ENCODE measurements at places on chromosomes 16 and 17. TPM values are rescaled to one million over a fixed set of nuclear protein-coding genes. Genes with fewer than 3 reads are reported as not detected.

Gene CLEC18A
- total RNA-seq, result 0.02 TPM

DNA sequence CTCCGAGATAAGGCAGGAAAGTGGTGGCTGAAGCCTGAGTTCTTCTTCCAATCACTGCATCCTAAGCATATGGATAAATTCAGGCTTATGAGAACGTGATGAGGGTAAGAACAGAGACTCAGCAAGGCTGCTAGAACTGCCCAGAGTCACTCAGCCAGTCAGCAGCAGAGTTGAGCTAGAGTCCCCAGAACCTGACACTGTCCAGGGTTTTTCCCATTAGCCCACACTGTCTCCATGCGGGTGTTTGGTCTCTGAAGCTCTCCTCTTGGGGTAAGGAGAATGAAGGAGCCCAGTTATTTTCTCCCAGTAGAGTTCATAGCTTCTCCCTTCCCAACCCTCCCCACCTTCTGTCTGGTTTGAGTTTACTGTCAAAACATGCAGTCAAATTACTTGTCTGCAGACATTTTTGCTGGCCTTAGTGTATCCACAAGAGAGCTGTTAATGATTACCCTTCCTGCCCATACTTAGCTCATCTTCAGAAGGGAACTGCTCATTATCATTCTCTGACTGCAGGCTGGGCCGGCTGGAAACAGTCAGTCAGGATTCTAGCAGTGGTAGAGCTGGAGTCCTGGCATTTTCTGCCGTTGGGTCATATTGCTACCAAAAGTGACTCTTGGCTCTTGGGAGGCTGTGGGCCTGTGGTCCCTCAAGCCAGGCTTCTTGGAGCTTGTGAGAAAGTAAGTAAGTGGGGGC is 460.0 kb downstream of the HS3ST3B1 start:
- DNase-seq, result no peak

Gene BICDL2
- total RNA-seq, result 0.25 TPM

Gene CLCN7
- total RNA-seq, result 21.0 TPM

- DNase-seq, result no peak
These were observed 4.5 kb downstream of the FBXL19 start for GRCh38 chr16:30927789-30928378.

Gene SMTNL2
- total RNA-seq, result not detected

DNA sequence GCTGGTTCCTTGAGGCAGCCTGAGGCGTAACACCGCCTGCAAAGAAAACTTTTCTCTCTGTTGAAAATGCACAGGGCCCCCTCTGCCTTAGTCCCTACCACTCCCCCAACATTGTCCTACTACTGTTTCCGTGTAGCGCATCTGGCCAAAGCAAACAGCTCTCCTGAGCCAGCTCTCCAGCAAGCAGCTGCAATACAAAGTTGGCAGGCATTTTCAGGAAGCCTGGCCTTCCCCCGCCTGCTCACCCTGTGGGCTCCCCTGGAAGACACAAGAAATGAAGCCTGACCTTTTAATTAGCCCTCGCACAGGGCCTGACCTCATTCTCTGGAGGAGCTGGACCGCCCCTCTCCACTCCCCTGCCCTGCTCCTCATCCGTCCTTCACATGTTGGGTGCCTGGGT is 66.7 kb downstream of the SOX9 start:
- DNase-seq, result no peak

GRCh38 chr17:45703348-45703747 is 80.8 kb upstream of the CRHR1 start:
- no peak for DNase-seq

DNA sequence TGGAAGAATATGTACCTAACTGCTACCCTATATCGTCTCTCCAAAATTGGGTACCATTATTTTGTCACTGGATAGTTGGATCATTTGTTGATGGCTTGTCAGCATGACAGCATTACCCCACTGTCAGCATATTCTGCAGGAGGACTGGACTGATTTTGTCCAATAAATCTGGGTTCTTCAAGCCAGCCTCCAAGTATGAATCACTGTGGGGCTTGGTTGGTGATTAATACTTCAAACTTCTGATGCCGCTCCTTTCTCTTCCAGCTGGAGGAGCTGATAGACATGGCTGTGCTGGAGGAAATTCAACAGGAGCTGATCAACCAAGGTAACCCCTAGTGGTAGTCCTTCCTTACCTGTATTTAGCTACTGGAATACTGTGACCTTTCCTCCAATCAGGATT is 2.5 kb downstream of the RPAIN start:
- DNase-seq, result no peak

DNA sequence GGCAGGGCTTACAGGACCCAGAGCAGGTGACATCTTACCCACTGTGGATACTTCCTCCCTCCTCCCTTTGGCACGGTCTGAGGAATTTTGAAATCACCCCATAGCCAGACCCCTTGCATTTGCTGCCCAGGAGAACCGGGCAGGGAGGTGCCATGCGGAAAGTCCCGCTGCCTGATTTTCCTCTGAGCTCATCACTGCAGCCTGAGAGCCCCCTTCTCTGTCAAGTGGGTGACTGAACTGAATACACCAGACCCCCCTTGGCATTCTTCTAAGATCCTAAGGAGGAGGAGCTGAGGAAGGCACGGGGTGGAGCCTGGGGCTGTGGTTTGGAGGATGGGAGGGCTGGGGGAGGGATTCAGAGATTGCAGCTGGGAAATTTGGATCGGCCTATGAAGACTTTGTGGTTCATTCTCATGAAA is 173.4 kb downstream of the RAB11FIP4 start:
- DNase-seq, result peak; percentile 45

Gene ZNF19
- 3.3 TPM for total RNA-seq

Gene ERBB2
- total RNA-seq, result 10.1 TPM

- no peak for DNase-seq
These were observed 28.0 kb downstream of the NQO1 start for GRCh38 chr16:69698404-69698803.

DNA sequence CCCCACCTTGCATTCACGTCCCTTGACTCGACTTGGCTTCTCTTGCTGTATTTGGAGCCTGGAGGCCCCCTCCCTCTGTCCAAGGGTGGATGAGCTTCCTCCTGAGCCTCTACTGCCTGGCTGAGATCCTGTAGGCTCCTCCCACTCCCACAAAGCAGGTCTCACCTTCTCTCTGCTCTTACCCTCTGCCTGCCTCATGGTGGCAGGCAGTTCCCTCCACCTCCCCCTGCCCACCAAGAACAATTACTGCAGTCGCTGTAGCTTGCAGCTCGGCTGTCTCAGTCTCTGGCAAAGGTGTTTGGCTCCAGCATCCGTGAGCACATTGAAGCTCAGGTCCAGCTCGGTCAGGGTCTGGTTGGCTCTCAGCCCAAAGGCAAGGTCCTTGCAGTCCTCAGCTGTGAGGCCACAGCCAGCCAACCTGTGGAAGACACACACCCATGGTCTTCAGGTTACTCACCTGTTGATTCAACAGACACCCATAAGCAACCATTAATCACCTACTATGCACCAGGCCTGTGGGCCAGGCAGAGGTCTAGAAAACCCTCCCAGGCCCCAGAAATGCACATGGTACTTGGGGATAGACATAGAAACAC is 42.6 kb downstream of the NLRP1 start:
- no peak for DNase-seq

- peak; percentile 87 for DNase-seq
These were observed 14.6 kb upstream of the DHX8 start for GRCh38 chr17:43469145-43469544.

Gene OR3A2
- total RNA-seq, result not detected

All from H4 (cell line).